Left renal cortex interstitium (tissue), 4 donors: ENCODE measurements at places on chromosomes 5 and 9.

DNA sequence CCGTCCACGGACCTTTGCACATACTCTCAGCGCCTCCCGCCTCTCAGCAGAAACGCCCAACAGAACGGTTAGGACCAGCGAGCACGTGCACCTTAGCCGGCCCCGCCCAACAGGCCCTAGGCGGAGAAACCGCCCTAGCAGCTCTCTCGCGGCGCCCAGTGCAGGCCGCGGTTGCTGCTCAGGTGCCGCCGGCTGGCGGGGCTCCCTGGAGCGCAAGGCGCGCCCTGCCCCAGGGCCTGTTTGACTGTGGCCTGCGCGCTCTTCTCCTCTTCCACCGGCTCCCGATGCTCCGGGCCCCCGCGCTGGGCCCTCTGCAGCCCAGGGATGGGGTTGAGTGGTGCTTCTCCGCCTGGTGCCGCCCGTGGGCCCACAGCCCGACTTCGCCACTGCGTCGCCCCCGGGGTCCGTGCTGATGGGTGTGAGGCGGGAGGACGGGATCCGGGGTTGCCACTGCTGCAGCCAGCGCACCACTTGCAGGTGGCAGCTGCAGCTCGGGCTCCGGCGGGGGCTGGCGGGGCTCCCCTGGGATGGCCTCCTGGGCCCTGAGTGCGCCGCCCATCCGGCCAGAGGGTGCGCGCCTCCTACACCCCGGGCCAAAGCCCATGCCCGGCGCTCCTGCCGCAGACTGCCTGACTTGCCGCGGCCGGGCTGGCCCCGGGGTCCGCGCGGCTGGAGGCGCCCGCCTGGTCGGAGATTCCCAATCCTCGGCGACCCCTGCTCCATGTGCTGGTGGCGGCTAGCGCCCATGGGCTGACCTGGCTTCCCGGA is 1889.4 kb upstream of the CDH9 start:
- DNase-seq = no peak

DNA sequence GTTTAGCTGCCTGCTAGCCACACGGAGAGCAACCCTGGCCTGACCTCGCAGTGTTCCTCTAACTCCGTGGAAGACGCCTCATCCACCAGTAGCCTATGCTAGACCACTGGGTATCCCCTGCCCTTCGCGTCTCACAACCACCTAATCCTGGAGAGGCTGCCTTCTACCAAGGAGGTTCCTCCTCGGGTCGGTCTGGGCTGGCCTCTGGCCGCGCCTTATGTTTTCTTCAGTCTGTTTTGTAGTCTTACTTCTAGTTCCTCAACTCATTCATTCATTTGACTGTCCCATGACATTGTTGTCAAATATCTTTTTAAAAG is 1.6 kb upstream of the TPM2 start:
- no peak for DNase-seq

DNA sequence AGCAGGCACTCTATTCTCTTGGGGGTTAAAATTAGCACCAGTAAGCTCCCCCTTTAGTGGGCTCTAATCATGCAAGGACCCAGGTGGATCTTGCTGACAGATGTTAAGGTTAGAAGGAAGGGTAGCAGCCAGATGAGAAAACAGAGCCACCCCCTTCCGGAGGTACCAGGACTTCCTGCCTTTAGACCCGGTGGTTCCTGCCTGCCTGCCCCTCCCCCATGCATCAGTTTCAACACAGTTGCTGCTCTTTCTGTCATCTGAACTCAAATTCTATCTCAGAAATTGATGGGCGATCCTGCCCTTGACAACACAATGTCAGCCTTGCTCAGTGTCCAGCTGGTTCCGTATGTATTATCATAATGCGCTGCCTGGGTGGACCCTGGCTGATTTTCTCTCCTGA is 287.3 kb downstream of the EBF1 start:
- no peak for DNase-seq

GRCh38 chr5:19314840-19315239 is 673.2 kb downstream of the CDH18 start:
- DNase-seq = no peak

DNA sequence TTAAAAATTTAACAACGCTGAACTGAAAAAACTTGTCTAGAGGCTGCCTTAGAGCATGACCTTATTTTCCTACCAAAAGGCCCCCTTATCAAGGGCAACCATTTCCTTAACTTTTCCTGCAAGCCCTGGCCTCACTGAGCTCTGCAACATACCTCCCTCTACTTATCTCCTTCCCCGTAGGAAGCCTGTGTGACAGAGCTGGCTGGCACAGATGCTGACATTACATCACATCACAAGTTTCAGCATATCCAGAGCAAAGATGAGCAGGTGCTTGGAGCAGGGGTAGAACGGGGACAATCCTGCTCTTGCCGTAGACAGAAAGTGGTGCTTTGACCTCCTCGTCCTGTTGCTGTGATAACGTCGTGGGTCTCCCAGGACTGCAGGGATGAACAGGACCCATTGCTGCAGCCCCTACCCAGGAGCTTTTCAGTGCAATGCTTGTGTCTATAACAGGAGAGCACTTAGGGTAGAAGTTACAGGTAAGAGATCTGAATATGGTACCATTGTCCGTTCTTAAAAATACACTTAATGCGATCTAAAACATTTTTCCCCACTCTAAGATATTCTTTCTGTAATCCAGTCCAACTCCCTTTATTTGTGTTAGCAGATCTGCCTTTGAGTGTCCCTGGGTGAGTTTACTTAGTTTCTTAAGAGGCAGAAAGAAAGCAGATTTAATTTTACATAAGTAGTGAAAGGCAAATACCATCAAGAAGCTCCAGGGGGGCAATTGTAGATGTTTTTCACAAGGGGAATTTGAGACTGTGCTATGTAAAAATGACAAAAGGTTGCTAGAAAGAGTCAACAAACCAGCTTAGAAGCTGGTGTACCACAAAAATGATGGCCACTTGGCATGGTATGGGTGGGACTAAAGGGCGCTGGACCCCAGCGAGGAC is 101.9 kb upstream of the EFNA5 start:
- DNase-seq = no peak

- DNase-seq = no peak
Observed at GRCh38 chr5:178625679-178626483, 969 bp downstream of the CLK4 start.

GRCh38 chr5:113054899-113055298 is 78.3 kb downstream of the DCP2 start:
- DNase-seq = no peak

- no peak for DNase-seq
Observed at GRCh38 chr5:73284220-73284795, 111.3 kb downstream of the TMEM174 start.

DNA sequence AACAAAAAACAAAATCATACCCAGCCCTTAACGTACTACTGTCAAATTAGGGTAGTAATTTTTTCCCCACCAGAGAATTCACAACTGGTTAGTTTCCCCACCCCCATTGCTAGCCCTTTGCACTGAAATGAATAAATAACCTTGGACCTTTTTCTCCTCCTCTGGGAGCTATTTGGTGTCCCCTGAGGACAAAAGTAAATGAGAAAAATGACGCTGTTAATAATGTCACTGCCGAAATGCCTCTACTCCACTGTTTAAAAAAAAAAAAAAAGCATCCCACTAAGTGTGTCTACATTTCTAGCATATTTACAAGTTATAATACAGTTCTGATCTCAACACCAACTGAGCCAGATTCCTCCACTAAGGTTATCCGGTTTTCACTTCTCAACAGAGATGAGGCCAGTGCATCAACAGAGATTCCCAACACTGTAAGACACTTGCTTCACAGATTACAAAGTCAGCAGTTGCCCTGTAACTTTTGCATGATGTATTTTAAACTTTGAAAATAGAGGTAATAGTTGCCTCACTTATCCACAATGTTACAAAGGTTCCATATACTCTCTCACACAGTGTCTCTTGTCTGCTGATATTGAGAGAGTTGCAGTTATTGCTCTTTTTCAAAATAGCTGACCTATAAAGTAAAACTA is 5.1 kb upstream of the NFIB start:
- no peak for DNase-seq

GRCh38 chr5:151202381-151203139 is 21.3 kb downstream of the CCDC69 start:
- no peak for DNase-seq

- no peak for DNase-seq
Observed at GRCh38 chr9:109499631-109500410, 1.7 kb upstream of the PTPN3 start.

GRCh38 chr5:7190712-7191250 is 205.2 kb upstream of the ADCY2 start:
- no peak for DNase-seq

DNA sequence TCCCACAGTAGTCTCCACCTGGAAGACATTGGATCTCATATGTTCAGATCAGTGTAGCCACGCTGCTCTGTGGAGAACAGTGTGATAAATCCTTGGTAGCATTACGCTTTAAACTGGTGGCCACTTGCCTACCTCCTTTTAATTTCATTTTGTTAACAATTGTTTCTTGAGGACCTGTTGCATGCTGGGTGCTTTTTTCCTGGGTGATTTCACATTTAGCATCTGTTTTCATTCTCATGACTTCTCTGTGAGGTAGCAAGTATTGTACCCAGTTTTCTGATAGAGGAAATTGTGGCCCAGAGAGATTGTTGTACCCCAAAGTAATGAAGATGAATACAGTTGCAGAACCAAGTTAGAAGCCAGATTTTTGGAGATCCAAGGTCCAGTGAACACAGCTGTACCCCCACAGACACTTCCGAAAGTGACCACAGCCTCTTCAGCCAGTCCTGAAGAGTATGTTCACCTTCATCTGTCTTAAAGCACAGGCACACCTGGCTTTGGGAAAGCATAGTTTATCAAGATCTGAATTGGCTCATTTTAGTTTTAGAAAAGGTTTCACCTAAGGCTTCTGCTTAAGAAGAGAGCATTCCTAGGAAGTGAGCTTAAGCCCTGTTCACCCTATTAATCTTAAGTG is 75.2 kb downstream of the F2RL2 start:
- no peak for DNase-seq

- DNase-seq = no peak
Observed at GRCh38 chr9:30235068-30235467, 2149.4 kb upstream of the ACO1 start.

- no peak for DNase-seq
Observed at GRCh38 chr9:88741335-88741734, 206.4 kb downstream of the NXNL2 start.

DNA sequence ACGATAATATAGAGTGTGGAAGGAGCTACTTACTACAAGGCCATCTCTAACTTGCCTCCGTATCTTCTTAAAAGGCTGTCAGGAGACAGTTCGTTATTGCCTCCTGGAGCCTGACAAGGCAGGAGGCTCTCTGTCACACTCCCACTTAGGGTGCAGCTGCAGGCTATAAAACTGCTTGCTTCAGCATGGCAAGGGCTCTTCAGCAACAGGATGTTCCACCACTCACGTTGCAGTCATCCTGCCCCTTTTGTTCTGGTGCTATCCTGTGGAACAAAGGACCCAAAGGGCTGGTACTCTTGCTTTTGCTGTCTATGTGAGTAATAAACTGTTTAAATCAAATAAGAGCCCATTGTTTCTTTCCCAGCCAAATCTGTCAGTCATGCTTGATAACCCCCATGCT is 508.9 kb downstream of the NTRK2 start:
- DNase-seq = no peak

GRCh38 chr5:16784088-16784487 is 152.0 kb downstream of the MYO10 start:
- no peak for DNase-seq

GRCh38 chr5:10339958-10340357 is 13.5 kb upstream of the MARCHF6 start:
- no peak for DNase-seq

DNA sequence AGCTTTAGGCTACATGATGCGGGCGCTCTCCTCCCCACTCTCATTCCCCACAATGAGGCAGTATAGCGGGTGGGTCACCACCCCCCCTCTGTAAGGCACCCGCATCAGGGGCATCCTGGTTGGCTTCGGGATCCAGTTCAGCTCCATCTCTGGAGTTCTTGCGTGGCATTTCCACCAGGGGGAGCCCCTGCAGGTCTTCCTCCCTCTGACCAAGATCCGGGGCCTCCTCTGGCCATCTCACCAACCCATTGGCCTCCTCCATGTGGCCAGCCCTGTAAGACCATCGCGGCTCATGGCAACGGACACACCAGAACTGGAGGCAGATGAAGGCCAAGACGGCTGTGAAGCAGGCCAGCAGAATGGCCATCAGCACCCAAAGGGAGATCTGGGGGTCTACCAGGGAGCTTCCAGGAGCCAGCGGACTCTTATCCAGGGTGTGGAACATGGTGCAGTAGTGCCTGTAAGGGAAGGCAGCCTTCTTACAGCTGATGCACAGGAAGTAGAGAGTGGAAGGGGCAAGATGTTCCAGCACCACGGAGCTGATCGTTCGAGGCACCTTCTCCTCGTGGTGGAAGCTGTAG is 77.0 kb downstream of the CYFIP2 start:
- no peak for DNase-seq

GRCh38 chr5:57937025-57937424 is 454.4 kb upstream of the ACTBL2 start:
- no peak for DNase-seq

DNA sequence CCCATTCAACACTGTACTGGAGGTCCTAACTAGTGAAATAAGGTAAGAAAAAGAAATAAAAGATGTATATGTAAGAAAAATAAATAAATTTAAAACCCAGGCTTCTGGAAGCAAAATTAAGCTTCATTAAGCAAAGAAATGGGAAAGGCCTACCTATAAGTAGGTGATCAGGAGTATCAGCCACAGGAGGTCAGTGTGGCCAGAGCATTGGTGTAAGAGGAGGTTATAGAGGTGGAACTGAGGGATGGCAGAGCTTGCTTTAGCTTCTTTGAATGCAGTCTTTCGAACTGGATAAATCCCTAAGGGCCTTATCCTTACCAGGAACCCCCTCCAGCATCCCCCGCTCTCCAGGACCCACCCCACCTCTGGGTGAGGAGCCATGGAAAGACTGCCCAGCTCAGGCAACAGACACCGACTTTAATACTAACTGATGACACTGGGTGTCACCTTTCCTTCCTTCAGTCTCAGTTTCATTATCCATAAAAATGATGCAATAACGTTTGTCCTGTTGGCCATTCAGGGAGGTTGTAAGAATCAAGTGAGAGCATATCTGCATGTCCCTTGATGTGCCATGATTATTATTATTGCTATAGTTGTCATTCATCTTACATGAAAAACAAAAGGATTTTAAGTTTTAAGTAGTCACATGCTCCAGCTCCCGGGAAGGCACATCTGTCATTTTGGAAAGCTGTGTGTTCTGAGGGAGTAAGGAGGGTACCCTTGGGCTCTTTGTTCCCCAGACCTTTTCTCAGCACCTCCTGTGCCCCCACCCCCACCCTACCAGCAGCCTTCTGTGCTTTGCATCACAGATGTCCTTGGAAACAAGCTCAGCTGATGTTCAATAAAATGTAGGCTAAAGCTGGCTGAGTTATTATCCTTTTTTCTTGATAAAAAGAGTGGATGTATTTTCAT is 50.8 kb upstream of the CTNNA1 start:
- DNase-seq = no peak

GRCh38 chr5:15365070-15365469 is 134.9 kb upstream of the FBXL7 start:
- DNase-seq = no peak
